Immature natural killer cell (primary cell): ENCODE measurements at places on chromosomes 12 and 14.

GRCh38 chr12:88546853-88547252 lies 33.4 kb downstream of the KITLG start:
- no peaks in the 10 kb centered on the region for H3K4me1 ChIP-seq
- no peaks in the 10 kb centered on the region for H3K36me3 ChIP-seq
- no peak for DNase-seq
- H3K27me3 ChIP-seq = no peaks in the 10 kb centered on the region

- H3K36me3 ChIP-seq = no peaks in the 10 kb centered on the region
- no peaks in the 10 kb centered on the region for H3K4me1 ChIP-seq
- peaks cover 4% of the 10 kb centered on the region for H3K27me3 ChIP-seq
- DNase-seq = no peak
- H3K4me3 ChIP-seq = no peak overlapping the region
- no peak overlapping the region for H3K27ac ChIP-seq
Observed at GRCh38 chr12:5070090-5070489, 26.4 kb downstream of the KCNA5 start.

DNA sequence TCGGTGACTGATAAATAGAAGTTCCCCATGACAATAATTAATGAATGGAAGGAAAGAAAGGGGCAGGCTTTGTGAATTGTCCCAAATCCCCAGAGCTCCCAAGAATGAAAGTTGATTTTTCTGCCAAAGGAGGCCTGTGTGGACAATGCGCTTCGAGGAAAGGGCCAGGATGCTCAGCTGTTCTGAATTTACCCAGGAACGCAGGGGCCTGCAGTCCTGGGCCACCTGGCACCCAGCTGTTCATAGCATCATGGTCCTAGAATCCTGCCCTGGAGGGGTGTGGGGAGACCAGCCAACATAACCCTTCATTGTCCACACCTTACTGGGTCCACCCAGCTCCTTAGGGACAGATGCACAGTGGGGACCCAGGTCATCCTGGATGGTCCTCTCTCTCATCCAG lies 587.5 kb downstream of the BCL11B start:
- H3K4me3 ChIP-seq = no peak overlapping the region
- no peaks in the 10 kb centered on the region for H3K36me3 ChIP-seq
- peaks cover 5% of the 10 kb centered on the region for H3K27me3 ChIP-seq
- H3K4me1 ChIP-seq = no peaks in the 10 kb centered on the region

DNA sequence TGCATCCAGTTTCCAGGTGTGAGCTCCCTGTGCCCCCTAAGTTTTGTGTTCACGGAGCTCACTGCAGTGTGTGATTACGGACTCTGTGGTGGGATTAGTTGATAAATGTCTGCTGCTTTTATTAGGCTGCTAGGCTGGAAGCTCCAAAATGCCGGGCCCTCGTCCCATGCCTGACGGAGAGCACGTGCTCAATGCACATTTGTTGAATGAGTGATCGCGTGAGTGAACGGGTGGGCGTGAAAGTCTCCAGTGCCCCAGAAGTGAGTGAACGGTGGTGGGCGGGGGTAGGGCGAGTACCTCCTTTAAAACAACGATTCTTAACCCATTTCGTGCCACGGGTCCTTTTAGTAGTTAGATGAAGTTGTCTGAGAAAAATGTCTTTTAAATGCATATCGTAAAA lies 175.5 kb downstream of the AACS start:
- no peak for DNase-seq
- H3K27ac ChIP-seq = no peak overlapping the region
- no peaks in the 10 kb centered on the region for H3K4me1 ChIP-seq
- H3K4me3 ChIP-seq = no peak overlapping the region
- peaks cover 8% of the 10 kb centered on the region for H3K27me3 ChIP-seq

GRCh38 chr12:132143336-132144071 lies 615 bp downstream of the DDX51 start:
- DNase-seq = no peak
- H3K4me1 ChIP-seq = peaks cover 29% of the 10 kb centered on the region
- peak overlapping the region; percentile 85 for H3K27ac ChIP-seq
- H3K27me3 ChIP-seq = peaks cover 3% of the 10 kb centered on the region
- H3K4me3 ChIP-seq = peak overlapping the region; percentile 82

GRCh38 chr14:73610687-73611086 lies 1.6 kb upstream of the ACOT6 start:
- DNase-seq = no peak
- no peaks in the 10 kb centered on the region for H3K36me3 ChIP-seq
- H3K4me1 ChIP-seq = peaks cover 10% of the 10 kb centered on the region
- H3K27ac ChIP-seq = no peak overlapping the region
- H3K4me3 ChIP-seq = no peak overlapping the region

- H3K27me3 ChIP-seq = no peaks in the 10 kb centered on the region
- H3K36me3 ChIP-seq = no peaks in the 10 kb centered on the region
- no peak overlapping the region for H3K27ac ChIP-seq
- H3K4me1 ChIP-seq = peaks cover 19% of the 10 kb centered on the region
- no peak for DNase-seq
- H3K4me3 ChIP-seq = no peak overlapping the region
Observed at GRCh38 chr14:69090187-69090789, 62.6 kb downstream of the DCAF5 start.

DNA sequence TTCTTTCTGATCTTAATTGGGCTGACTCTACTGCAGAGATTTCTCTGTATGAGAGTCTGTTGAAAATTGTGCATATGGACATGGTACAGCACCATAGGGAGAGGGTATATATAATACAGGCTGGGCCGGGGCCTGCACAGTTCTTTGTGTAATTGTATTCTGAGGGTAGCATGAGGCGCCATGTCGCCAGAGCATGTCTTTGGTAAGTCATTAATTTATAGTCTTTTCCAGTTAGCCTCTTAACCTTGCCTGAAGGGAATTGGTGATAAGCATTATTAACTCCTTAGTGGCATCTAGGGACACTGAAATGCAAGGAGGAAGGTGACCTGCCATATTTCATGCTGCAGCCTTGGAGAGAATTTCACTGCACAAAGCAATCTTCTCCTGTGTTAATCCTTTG lies 569.9 kb downstream of the TMTC2 start:
- H3K27ac ChIP-seq = no peak overlapping the region
- H3K27me3 ChIP-seq = no peaks in the 10 kb centered on the region
- H3K4me3 ChIP-seq = no peak overlapping the region
- no peak for DNase-seq
- H3K36me3 ChIP-seq = no peaks in the 10 kb centered on the region

GRCh38 chr12:33439587-33440011 lies at the start of gene SYT10:
SYT10 (minus strand) TSS chr12:33439819; CDS start chr12:33439522, 297 bp downstream.
- peak within 1 kb of the TSS; percentile 14 for H3K4me3 ChIP-seq
- no peaks in the 10 kb centered on the region for H3K4me1 ChIP-seq
- DNase-seq = no peak

DNA sequence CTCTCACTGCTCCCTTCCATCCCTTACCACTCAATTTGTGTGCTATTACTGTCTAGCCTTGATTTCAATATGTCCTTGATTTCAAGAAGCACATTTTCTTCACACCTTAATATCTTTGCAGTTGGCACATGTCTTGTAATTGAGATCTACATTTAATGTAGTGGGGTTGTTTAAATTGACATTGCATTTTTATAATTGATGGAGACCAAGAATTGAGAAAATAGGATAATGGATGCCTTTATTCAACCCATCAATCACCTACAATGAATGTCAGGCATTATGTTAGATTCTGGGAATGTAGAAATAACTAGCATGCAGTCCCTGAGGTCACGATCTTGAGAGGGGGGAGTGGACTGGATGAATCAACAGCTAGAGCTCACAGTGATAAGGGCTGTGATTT lies 94.6 kb downstream of the SMOC1 start:
- peaks cover 12% of the 10 kb centered on the region for H3K27me3 ChIP-seq
- DNase-seq = no peak
- no peaks in the 10 kb centered on the region for H3K36me3 ChIP-seq
- H3K4me1 ChIP-seq = no peaks in the 10 kb centered on the region

DNA sequence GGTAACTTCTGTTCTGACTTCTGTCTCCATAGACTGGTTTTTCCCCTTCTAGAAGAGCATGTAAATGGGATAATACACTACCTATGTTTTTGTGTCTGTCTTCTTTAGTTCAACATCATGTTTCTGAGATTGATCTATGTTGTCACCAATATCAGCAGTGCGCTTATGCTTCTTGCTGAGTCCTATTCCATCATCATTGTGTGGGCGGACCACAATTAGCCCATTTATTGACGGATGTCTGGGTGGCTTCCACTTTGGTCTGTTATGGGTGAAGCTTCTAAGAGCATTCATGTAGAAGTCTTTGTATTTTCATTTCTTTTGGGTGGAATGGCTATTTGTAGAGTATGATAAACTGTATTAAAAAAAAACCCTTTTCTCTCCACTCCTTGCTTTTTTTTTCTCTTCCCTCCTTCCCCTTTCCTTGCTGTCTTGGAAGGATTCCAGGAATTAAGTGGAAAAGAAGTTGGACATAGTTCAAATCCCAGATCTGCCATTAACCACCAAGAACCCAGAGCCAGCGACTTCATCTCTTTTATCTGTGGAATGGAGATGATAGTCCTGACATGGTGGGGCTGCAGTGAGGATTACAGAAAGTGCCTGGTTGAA lies 7.0 kb upstream of the SERPINA1 start:
- H3K4me3 ChIP-seq = no peak overlapping the region
- DNase-seq = no peak
- no peaks in the 10 kb centered on the region for H3K36me3 ChIP-seq
- H3K27ac ChIP-seq = no peak overlapping the region
- peaks cover 38% of the 10 kb centered on the region for H3K4me1 ChIP-seq
- H3K27me3 ChIP-seq = peaks cover 13% of the 10 kb centered on the region

DNA sequence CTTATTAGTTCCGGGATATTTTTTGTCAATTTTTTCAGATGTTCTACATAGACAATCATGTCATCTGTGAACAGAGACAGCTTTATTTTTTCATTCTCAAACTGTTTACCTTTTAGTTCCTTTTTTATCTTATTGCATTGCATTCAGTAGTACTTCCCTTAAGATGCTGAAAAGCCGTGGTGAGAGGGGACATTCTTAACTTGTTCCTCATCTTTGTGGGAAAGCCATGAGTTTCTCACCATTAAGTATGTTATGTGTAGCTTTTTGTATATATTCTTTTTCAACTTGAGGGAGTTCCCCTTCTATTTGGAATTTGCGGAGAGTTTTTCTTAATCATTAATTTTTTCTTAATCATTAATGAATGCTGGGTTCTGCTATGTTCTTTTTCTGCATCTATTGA lies 1727.1 kb upstream of the SEL1L start:
- no peak overlapping the region for H3K4me3 ChIP-seq
- peaks cover 2% of the 10 kb centered on the region for H3K27me3 ChIP-seq
- DNase-seq = no peak
- no peak overlapping the region for H3K27ac ChIP-seq

- H3K27ac ChIP-seq = peak overlapping the region; percentile 100
- peak; percentile 88 for DNase-seq
- H3K4me1 ChIP-seq = peaks cover 49% of the 10 kb centered on the region
- H3K4me3 ChIP-seq = peak overlapping the region; percentile 99
Observed at GRCh38 chr12:25052196-25052913, 103.5 kb upstream of the BCAT1 start.

- H3K27ac ChIP-seq = no peak overlapping the region
- DNase-seq = no peak
- H3K36me3 ChIP-seq = no peaks in the 10 kb centered on the region
- no peaks in the 10 kb centered on the region for H3K27me3 ChIP-seq
- no peaks in the 10 kb centered on the region for H3K4me1 ChIP-seq
- no peak overlapping the region for H3K4me3 ChIP-seq
Observed at GRCh38 chr14:83320837-83321236, 1787.2 kb upstream of the SEL1L start.

DNA sequence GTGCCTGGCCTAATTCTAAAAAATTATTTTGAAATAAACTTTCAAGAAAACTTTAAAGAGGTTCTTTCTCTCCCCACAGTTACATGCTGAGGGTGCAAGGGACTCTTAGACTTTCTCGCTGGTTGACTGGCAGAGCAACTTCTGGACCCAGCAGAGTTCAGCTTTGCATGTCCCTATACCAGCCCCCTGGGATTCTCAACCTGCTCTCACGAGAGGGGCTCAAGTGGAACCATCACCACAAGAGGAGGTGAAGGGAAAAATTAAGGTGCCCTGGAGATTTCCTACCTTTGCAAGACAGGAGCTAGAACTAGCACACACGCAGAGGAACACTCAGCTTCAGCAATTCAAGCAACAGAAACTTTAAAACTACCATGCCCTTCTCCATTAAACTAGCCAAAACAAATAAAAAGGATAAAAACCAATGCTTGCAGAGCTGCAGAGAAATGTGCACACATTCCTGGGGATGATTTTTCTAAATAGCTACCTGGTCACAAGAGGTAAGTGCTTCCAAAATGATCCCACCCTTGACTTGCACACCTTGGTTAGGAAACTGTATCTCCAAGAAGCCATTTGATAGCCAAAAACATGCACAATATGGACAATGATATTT lies 2.5 kb downstream of the HVCN1 start:
- H3K27me3 ChIP-seq = peaks cover 3% of the 10 kb centered on the region
- H3K4me1 ChIP-seq = peaks cover 33% of the 10 kb centered on the region
- no peak for DNase-seq
- H3K27ac ChIP-seq = no peak overlapping the region

DNA sequence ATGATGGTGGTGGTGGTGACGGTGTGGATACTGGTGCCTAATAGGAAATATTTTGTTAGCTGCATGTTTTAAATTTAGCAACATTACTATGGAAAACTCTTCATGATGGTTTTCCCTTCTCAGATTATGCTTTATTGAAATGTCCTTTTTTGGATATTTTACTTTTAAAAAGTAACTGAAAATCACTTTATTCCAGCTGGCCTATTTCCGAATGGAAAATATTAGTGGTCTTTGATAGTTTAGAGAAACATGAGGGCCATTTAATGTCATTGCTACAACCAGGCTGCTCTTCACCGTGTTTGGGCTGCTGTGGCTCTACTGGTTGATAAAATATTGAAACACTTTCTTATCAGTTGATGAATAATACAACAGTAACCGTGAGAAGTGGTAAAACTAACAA lies 64.2 kb downstream of the PELI2 start:
- no peaks in the 10 kb centered on the region for H3K4me1 ChIP-seq
- peaks cover 22% of the 10 kb centered on the region for H3K36me3 ChIP-seq
- DNase-seq = no peak
- H3K27me3 ChIP-seq = peaks cover 3% of the 10 kb centered on the region
- H3K4me3 ChIP-seq = no peak overlapping the region

DNA sequence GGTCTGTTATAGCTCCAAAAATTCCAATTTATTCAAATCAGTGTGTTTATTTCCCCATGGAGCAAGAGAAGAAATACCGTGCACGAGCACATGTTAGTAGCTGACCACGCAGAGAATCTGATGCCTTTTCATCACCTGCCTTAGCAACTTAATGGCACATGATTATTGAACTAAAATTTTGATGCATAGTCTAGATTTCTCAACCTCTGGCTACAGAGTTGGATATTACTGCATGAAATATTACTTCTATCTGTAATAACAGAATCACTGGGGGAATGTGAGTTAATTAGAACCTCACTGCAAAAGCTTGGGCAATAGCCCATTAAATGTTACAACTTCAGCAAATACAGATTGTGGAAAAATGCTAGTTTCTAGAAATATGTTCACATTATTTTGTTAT lies 335.8 kb downstream of the FLRT2 start:
- DNase-seq = no peak
- no peak overlapping the region for H3K4me3 ChIP-seq
- peaks cover 2% of the 10 kb centered on the region for H3K27me3 ChIP-seq
- no peak overlapping the region for H3K27ac ChIP-seq
